Esophagus muscularis mucosa (tissue), 4 donors: ENCODE measurements at places on chromosomes 7 and 10.

GRCh38 chr10:44178856-44179255 lies 206.0 kb downstream of the CXCL12 start:
- DNase-seq, result no peak

GRCh38 chr7:16416289-16417282 lies 4.8 kb downstream of the CRPPA start:
- DNase-seq, result no peak

GRCh38 chr10:114893251-114893650 lies 44.7 kb upstream of the TRUB1 start:
- no peak for DNase-seq

DNA sequence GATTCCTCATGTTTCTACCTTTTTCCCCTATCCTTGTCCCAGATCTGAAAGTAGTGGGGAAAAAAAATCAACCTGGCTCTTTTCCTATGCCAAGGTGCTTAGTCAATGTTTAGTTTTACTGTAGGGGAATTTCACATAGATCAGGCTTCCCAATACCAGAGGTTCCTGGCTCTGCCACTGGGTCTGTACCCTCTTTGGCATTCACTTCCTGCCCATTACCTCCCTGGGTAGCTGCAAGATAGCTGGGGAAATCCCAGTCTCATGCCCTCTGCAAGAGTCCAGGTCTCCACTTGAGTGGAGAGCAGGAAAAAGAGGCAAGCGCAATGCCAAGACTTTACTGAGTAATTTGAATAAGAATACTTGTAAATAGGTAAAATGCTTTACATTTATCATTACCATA lies 3.5 kb upstream of the BPGM start:
- no peak for DNase-seq

GRCh38 chr10:73808021-73808815 lies 3.2 kb downstream of the NDST2 start:
- no peak for DNase-seq

GRCh38 chr10:55398497-55398882 lies 597.5 kb upstream of the PCDH15 start:
- no peak for DNase-seq

- no peak for DNase-seq
Measured at GRCh38 chr7:101877882-101878591, 60.6 kb downstream of the CUX1 start.

DNA sequence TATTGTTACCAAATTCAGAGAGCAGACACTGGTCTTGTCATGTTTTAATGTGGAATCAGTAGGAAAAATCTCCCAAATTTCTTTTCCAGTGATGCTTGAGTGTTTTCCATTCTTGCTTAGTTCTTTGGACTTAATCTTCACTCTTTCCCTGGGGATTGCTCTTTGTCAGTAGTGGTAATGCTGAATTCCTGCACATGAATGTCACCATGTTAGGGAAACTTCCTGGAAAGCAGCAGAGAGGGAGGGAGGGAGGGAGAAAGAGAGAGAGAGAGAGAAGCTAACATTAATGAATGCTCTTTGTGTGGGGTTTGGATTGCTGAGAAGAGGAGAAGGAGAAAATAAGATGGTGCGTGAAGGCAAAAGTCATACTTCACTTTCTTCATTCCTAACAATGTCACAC lies 295.3 kb upstream of the COBL start:
- DNase-seq, result no peak

DNA sequence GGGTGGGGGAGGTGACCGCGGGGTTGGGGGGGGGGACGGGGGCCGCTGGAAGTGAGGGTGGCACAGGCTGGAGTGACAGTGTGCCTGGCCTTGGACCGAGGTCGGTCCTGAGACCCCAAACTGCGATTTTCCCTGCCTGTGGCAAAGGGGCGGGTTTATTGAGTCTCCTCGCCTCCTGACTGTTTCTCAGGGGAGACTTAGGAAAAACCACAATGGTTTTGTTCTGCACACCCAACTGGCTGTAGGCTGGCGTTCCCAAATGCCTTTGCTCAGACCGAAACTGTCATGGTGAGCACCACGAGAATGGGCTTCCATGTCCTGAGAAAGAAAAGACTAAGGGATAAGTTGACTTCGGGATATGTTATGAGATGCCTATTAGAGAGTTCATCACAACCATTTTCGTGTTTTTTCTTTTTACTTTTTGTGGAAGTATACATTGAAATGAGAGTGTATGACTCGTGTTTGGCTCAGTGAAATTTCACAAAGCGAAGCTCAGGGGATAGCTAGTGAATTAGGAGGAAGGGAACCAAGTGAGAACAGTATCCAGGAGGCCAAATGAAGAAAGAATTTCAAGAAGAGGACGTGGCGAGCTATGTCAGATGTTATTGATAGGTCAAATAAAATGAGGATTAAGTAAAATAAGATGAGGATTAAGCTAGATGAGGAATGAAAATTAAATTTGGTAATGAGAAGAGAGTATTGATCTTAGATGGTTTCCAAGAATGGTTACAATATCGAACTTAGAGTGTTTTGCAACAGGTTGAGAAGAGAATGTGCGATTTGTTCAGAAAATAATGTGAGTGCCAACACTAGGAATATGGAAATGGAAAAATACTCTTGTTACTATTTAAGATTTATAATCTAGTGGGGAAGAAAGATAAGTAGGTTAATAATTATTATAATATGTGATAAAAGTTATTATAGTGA lies 918 bp downstream of the NET1 start:
- no peak for DNase-seq

GRCh38 chr10:77544617-77545016 lies 93.0 kb downstream of the KCNMA1 start:
- no peak for DNase-seq

GRCh38 chr7:26614503-26614902 lies 249.9 kb downstream of the SKAP2 start:
- DNase-seq, result no peak

- DNase-seq, result no peak
Measured at GRCh38 chr10:70378122-70378521, 4.3 kb downstream of the LRRC20 start.

DNA sequence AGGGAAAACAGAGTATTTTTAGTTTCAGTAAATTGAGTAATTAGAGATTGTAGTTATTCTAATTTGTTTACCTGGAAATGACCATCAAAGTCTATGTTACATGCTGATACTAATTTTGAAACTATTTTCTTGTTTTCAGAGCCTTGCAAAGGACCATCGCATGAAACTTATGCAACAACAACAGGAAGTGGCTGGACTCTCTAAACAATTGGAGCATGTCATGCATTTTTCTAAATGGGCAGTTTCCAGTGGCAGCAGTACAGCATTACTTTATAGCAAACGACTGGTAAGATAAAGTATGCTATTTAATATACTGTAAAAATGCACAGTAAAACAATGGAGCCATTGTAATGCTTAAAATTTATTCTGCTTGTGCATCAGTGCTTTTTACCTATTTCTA lies 78.5 kb downstream of the TRIM24 start:
- DNase-seq, result no peak

GRCh38 chr7:155011086-155011485 lies 8.2 kb upstream of the PAXIP1 start:
- no peak for DNase-seq

- no peak for DNase-seq
Measured at GRCh38 chr7:522071-522950, 2.7 kb upstream of the PDGFA start.

DNA sequence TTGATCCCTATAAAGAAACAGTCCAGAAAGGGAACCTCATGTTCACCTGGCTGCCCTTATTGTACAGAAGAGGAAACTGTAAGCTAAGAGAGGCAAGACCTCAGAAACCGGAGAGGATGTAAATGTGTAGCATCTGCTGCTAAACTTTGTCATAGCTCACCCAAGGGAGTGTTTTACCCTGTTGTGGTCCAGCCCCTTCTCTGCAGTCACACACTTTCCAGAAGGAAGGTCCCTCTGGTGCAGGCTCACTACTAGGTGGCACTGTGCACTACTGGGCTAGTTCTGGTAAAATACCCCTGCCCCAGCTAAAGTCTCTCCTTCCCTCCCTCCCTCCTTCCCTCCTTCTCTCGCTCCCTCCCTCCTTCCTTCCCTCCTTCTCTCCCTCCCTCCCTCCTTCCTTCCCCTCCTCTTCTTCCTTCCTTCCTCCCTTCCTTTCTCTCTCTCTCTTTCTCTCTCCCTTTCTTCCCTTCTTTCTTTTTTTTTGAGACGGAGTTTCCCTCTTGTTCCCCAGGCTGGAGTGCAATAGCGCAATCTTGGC lies 42.5 kb upstream of the LCOR start:
- DNase-seq, result no peak

- DNase-seq, result no peak
Measured at GRCh38 chr7:115267503-115267902, 345.6 kb downstream of the MDFIC start.

GRCh38 chr7:40810274-40810673 lies 675.5 kb downstream of the SUGCT start:
- DNase-seq, result no peak

- DNase-seq, result no peak
Measured at GRCh38 chr7:1275451-1276381, 43.0 kb downstream of the UNCX start.

GRCh38 chr10:35641676-35642034 lies 441 bp downstream of the FZD8 start:
- DNase-seq, result no peak
